SK-N-SH (cell line): ENCODE measurements at places on chromosomes 2 and 18. TPM values are rescaled to one million over a fixed set of nuclear protein-coding genes. Genes with fewer than 3 reads are reported as not detected.
A peak's percentile ranks its signal among the peaks of the same experiment; 100 is the strongest.

LYG2 gene
- not detected in 2 replicates for polyA plus RNA-seq

- no peaks in the 10 kb centered on the region for H3K27me3 ChIP-seq
- H3K27ac ChIP-seq, result peak overlapping the region; percentile 81
- no peaks in the 10 kb centered on the region for H3K36me3 ChIP-seq
- DNase-seq, result no peak
- H3K4me1 ChIP-seq, result peaks cover 24% of the 10 kb centered on the region
- H3K4me3 ChIP-seq, result no peak overlapping the region
Observed at GRCh38 chr18:36580266-36580665, 248.5 kb downstream of the TPGS2 start.

GRCh38 chr2:147549054-147549453 lies 295.8 kb upstream of the ACVR2A start:
- DNase-seq, result no peak
- no peak overlapping the region for H3K4me3 ChIP-seq
- H3K27ac ChIP-seq, result no peak overlapping the region
- no peaks in the 10 kb centered on the region for H3K4me1 ChIP-seq

GRCh38 chr2:168490015-168490874 lies 34.2 kb downstream of the CERS6 start:
- H3K36me3 ChIP-seq, result no peaks in the 10 kb centered on the region
- no peaks in the 10 kb centered on the region for H3K27me3 ChIP-seq
- no peak for DNase-seq
- H3K27ac ChIP-seq, result no peak overlapping the region
- H3K4me3 ChIP-seq, result no peak overlapping the region
